ENCODE measurements at places on chromosomes 3 and 15. TPM values are rescaled to one million over a fixed set of nuclear protein-coding genes. Genes with fewer than 3 reads are reported as not detected.

Gene CRELD1
- total RNA-seq: 43.0 TPM

Gene TNFAIP8L3
- total RNA-seq: 1.5 TPM

Gene KLHL40
- total RNA-seq: 38.8 TPM

Gene SHF
- 9.1 TPM for total RNA-seq

Gene OSTN
- total RNA-seq: 8.3 TPM

Gene MKRN2OS
- 0.35 TPM for total RNA-seq

Gene PLA2G4D
- not detected for total RNA-seq

Gene CYP1A2
- total RNA-seq: not detected

Gene ZBED2
- total RNA-seq: not detected
